ENCODE measurements at places on chromosomes 5 and 9.

GRCh38 chr9:134659688-134660131 lies 18.1 kb downstream of the COL5A1 start:
- no peak for DNase-seq
- no peaks in the 10 kb centered on the region for H3K27me3 ChIP-seq
- H3K27ac ChIP-seq, result no peak overlapping the region
- peaks cover 7% of the 10 kb centered on the region for H3K4me1 ChIP-seq
- H3K36me3 ChIP-seq, result no peaks in the 10 kb centered on the region

GRCh38 chr5:76400466-76400865 lies 2.6 kb upstream of the IQGAP2 start:
- no peak overlapping the region for H3K4me3 ChIP-seq
- peaks cover 23% of the 10 kb centered on the region for H3K4me1 ChIP-seq
- no peak for DNase-seq

DNA sequence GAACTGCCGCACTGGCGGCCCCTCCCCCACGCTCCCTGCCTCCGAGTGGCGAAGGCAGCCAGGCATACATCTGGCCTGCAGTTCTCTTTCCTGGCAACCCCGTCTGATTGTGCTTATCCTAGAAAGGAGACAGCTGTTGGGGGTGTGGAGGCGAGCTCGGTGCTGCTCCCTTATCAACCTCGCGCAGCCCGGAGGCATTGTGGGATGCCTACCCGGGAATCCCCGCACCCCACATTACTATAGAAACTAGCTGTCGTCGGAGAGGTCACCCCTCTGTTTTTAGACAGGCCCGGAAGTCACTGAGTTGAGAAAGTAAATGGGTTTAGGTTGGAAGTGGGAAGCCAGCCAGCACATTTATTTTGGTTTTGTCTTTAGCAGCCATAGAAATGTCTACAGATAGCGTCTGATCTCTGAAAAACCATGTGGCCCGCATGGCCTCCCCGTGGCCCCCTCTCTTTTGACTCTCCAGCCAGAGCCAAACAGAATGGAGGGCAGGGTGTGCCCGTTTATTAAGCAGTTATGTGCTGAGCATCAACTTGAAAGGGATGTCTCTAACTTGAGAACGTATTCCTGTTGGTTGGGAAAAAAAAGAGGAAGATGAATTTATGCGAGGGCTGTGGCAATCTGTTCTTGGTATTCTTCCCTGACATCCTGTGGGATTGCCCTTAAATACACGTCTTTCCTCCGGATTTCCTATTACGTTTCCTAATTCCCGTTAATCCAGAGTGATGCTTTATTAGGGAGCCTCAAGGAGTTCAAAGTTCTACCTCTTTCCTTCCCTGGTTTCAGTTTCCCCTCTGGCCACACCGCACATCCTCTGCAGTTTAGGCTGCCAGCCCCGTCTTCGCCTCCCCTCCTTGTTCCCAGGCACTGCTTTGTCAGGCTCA lies 3.9 kb downstream of the STC2 start:
- peaks cover 54% of the 10 kb centered on the region for H3K36me3 ChIP-seq
- peaks cover 27% of the 10 kb centered on the region for H3K4me1 ChIP-seq
- DNase-seq, result no peak
- peak overlapping the region; percentile 99 for H3K4me3 ChIP-seq

GRCh38 chr5:157252711-157253465 lies 13.0 kb upstream of the CYFIP2 start:
- H3K4me1 ChIP-seq, result no peaks in the 10 kb centered on the region
- H3K27me3 ChIP-seq, result no peaks in the 10 kb centered on the region
- no peak overlapping the region for H3K4me3 ChIP-seq

GRCh38 chr9:77514886-77515711 lies 133.0 kb downstream of the GNA14 start:
- DNase-seq, result no peak
- H3K27ac ChIP-seq, result no peak overlapping the region
- H3K27me3 ChIP-seq, result no peaks in the 10 kb centered on the region
- no peaks in the 10 kb centered on the region for H3K4me1 ChIP-seq
- no peaks in the 10 kb centered on the region for H3K36me3 ChIP-seq

DNA sequence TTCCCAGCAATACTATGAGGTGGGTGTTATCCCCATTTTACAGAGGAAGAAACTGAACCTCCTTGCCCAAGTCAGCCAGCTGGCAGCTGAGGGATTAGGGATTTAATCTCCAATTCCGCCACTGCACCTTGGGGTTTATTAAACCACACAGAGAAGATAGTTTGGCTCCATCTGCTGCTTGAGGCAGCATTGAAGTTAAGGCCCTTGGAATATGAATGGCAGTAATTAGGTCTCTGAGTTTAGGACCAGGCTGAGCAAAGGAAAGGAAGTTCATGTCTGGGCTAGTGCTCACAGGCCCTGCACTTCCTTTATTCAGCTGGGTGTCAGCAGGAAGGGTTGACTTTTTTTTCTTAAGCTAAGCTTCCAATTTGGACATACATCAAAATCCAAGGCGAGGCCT lies 86.9 kb upstream of the GDNF start:
- no peak overlapping the region for H3K27ac ChIP-seq
- no peaks in the 10 kb centered on the region for H3K27me3 ChIP-seq
- no peaks in the 10 kb centered on the region for H3K4me1 ChIP-seq
- H3K4me3 ChIP-seq, result no peak overlapping the region
- H3K36me3 ChIP-seq, result no peaks in the 10 kb centered on the region

GRCh38 chr9:84317563-84317962 lies 23.0 kb downstream of the SLC28A3 start:
- peak; percentile 41 for DNase-seq
- H3K27me3 ChIP-seq, result no peaks in the 10 kb centered on the region
- no peak overlapping the region for H3K4me3 ChIP-seq
- H3K27ac ChIP-seq, result no peak overlapping the region
- no peaks in the 10 kb centered on the region for H3K36me3 ChIP-seq

DNA sequence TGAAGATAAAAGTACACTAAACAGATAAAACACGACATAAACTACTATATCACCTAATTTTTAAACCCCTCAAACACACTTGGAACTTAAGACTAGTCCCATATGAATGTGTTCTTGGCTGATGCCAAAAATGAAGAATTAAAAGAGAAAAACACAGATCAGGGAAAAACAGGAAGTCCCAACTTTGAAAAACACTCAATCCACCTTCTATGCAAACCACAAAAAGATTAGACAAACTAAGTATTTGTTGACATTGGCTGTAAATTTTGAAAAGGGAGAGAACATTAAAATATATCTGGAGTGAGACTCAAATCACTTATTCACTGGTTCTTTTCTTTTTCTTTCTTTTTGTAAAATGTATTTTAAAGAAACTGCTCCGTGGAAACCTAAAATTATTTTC lies 81.4 kb downstream of the ANKH start:
- DNase-seq, result no peak
- H3K27ac ChIP-seq, result no peak overlapping the region

DNA sequence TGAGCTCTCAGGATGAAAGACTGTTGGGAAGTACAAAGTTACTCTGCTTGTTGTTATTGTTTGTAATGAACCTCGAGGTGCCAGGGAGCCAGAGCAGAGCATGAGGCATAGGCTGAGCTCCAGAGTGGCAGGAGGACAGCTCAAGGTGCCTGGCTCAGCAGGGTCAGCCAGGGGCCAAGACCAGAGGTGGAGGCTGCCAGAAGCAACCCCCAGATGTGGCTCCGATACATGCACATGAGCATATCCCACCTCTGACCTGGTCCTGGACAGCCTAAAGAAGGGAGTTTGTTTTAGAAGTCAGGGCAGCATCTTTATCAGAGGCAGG lies 105.6 kb downstream of the PSD2 start:
- peaks cover 12% of the 10 kb centered on the region for H3K4me1 ChIP-seq
- H3K27ac ChIP-seq, result no peak overlapping the region
- no peaks in the 10 kb centered on the region for H3K36me3 ChIP-seq
- no peak for DNase-seq
- no peak overlapping the region for H3K4me3 ChIP-seq
- peaks cover 78% of the 10 kb centered on the region for H3K27me3 ChIP-seq

GRCh38 chr9:93976973-93977372 lies 21.8 kb upstream of the BARX1 start:
- H3K4me3 ChIP-seq, result no peak overlapping the region
- no peaks in the 10 kb centered on the region for H3K27me3 ChIP-seq
- no peak for DNase-seq
- H3K27ac ChIP-seq, result no peak overlapping the region

- H3K36me3 ChIP-seq, result no peaks in the 10 kb centered on the region
- H3K27ac ChIP-seq, result no peak overlapping the region
- H3K4me3 ChIP-seq, result no peak overlapping the region
Observed at GRCh38 chr5:95447961-95448360, 56.8 kb downstream of the FAM81B start.
